Choroid plexus epithelial cell (primary cell): ENCODE measurements at places on chromosomes 13 and 19.
A peak's percentile ranks its signal among the peaks of the same experiment; 100 is the strongest.

DNA sequence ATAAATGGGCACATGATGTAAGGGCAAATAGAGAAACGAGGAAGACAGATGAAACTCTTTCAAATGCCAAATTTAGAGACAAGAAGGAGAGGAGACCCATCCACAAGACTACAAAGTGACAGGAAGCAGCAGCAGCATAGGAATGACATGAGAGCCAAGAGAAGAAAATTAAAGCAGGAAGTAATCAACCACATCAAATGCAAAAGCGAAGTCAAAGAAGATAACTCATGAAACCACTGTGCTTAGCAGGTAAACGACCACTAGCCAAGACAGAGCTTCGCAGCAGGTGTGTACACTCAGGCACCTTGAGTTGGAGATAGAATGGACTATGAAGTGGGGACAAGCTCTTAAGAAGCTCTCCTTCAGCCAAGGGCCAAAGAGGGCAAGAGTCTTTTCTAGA is 64.1 kb downstream of the KLF12 start:
- no peak for DNase-seq

DNA sequence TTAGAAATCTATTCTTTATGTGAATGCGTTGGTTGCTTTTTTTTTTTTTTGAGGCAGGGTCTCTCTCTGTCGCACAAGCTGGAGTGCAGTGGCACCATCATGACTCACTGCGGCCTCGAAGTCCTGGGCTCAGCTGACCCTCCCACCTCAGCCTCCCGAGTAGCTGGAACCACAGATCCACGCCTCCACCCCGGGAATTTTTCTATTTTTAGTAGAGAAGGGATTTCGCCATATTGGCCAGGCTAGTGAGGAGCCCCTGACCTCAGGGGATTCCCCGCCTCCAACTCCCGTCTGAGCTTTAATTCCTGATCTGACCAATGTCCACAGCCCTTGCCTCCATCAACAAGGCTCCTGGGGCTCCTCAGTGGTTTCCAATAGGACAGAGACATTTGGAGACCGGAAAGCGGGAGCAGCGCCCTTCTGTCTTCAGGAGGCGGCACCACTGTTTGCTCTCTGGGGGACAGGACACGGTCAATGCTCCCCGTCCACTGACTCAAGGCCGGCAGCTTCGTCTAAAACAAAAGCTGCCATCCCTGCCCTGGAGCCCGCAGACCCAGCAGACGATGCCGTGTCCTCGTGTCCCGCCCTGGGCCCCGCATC is 503 bp downstream of the TUBA3C start:
- no peak for DNase-seq

GRCh38 chr19:38032951-38033350 is 125.9 kb downstream of the SIPA1L3 start:
- peak; percentile 70 for DNase-seq

DNA sequence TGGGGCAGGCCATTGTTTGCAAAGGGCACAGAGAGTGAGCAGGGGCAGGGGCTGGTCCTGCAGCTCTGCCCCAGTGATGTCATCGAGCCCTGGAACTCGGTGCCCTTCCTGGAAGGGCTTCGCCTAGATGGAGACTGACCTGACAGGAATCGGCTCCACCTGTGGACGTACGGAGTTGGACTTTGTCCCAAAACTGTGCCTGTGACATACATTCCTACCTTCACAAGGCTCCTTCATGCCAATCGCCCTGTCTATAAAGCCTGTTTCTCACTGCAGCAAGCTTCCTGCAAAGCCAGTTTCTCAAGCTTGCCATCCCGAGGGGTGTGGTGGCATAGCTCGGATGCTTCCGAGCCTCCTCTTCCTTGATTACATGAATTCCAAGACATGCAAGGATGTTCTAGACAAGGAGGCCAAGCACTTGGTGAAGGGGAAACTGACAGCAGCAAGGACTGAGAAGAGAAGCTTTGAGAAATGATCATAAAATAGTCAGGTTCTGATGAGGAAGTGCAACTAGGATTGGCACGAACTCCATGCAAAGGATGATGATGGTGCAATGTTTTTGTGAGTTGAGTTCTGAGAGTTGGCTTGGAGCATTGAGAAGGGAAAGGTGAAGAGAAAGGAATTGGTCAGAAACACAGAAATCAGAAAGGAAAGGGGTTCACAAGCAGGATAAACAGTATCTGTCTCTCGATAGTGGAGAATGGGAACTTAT is 73.6 kb upstream of the STK24 start:
- DNase-seq: no peak

DNA sequence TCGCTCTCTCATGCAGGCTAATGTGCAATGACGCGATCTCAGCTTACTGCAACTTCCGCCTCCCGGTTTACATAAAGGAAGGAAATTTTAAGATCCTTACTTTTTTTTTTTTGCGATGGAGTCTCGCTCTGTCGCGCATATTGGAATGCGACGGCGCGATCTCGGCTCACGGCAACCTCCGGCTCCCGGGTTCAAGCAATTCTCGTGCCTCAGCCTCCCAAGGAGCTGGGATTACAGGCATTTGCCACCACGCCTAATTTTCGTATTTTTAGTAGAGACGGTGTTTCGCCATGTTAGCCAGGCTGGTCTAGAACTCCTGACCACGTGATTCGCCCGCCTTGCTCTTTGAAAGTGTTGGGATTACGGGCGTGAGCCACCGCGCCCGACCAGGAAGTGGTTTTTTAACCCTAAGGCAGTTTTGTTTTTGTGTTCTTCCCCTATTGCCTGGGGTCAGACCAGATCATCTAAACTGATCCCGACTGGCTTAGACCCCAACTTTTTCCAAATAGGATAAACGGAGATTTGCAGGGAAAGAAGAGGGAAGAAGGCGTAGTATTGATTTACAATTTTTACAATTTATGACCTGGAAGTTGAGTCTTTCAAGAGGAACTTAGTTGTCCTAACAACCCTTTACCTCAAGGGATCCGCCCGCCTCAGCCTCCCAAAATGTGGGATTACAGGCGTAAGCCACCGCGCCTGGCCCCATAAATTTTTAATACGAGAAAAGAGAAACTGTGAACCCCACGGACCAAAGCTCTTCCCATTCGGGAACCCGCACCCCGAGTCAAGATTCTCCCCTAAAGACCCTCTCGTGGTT is 142.0 kb downstream of the ZNF737 start:
- peak; percentile 71 for DNase-seq

DNA sequence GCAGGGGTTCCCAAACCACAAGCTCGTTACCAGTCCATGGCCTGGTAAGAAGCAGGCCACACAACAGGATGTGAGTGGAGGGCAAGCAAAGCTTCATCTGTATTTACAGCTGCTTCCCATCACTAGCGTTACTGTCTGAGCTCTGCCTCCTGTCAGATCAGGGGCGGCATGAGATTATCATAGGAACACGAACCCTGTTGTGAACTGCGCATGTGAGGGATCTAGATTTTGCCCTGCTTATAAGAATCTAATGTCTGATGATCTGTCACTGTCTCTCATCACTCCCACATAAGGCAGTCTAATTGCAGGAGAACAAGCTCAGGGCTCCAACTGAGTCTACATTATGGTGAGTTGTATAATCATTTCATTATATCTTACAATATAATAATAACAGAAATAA is 677.4 kb upstream of the SLITRK6 start:
- DNase-seq: no peak

DNA sequence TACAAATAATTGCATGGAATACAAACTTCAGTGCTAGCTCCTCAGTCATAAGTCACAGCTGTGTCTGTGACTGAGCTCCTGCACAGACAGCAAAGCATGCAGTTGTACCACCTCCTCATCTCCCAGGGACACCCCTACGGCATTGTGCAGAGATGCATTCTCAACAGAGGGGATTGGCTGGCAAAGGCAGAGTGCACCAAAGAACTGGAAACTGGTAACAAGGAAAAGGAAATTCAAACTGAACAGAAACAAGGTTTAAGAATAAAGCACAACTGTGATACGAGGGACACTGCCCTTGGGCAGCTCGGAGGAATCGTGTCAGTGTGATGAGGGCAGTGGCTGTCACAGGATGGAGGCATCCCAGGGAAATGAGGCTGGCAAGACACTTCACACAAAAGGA is 126.1 kb upstream of the SOX1 start:
- no peak for DNase-seq

- DNase-seq: no peak
Observed at GRCh38 chr19:325937-326565, 18.5 kb downstream of the MIER2 start.

DNA sequence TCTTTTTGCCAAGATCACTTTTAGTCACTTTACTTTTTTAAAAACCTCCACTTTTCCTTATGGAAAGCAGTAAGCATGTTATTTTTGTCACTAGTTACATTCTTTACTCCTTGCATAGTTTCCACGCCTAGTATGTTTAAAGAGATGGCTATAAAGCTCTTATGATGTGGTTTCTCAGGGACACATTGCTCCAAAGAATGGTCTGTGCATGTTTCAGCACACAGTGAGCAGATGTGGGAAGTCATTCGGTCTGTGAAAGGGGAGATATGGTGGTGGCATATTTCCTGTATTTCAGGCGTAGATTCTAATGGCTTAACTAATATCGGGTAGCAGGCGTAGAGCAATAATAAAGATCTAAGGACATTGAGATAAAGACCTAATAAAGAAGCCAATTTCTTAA is 180.7 kb downstream of the SLITRK6 start:
- DNase-seq: no peak

DNA sequence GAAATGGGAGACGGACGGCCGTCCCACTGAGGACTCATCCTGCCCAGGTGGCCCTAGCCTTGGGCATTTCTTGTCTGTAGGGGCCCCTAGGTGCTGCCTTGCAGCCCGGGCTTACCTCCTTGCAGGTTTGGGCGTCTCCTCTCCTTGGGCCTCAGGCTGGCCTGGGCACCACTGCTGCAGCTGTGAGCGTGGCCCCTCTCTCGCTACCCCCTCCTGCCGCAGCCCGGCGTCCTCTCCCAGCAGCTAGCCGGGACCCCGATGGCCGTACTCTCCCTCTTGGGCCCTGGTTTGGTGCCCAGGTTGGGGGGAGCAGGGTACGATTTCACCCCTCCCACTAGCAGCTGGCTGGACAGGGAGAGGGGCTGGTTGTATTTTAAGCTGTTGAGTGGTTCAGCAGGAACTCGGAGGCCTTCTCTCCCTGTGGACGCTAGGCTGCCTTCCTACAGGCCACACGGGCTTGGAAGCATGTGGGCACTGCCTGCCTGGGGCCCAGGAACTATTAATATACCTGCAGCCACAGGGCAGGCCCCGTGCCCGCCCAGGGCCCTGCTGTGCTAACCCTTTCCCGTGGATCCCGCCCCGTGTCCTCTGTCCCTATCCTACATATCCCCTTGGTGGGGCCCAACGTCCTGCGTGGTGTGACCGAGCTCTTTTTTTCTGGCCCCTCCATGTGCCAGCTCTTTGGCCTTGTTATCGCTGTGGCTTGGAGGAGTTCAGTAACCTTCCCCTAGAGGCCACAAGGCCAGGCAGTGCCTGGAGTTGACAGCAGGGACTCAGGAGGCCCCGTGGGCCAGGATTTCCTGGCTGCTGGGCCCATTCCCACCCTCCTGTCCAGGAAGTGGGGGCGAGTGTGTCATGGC is 11.7 kb downstream of the NDUFB7 start:
- no peak for DNase-seq

- peak; percentile 45 for DNase-seq
Observed at GRCh38 chr19:48271531-48272151, 1.8 kb downstream of the ZNF114 start.

DNA sequence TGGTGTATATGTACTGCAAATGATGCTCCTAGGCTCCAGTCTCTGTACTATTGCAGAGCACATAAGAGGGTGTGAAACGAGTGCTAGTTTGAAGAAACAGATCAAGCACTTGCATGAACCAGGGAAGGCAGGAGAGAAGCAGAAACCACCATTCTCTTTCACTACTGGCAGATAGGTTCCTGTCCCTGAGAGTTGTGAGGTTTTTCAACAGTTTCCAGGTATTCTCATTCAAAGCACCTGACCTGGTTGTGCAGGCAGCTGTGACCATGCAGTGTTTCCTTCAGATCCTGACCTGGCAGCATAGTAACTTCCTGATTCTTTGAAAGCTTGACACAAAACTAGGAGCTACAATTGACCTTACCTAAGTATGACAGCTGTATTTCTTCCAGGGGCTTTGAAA is 164.9 kb downstream of the UFM1 start:
- DNase-seq: no peak

GRCh38 chr13:45339867-45340266 is 1.1 kb downstream of the TPT1 start:
- no peak for DNase-seq

- no peak for DNase-seq
Observed at GRCh38 chr13:93292366-93292765, 65.8 kb downstream of the GPC6 start.

- DNase-seq: no peak
Observed at GRCh38 chr13:19185865-19186645, 4.4 kb upstream of the TUBA3C start.

DNA sequence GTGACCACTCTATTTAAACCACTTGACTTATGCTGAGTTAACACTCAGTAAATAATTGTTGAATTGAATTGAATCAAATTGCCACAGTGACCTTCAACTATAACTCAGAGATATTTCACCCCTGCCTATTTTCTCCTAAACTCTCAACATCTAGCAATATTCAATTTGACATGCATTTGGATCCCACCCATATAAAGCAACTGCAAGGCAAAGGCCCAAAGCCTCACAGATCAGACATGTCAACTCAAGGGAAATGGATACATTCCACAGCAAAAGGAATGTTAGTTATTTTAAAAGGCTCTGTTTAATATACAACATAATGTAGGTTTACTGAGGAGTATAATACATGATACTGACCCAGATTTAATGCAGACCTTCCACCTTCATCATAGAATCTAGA is 107.4 kb downstream of the KCTD12 start:
- DNase-seq: peak; percentile 68

- DNase-seq: no peak
Observed at GRCh38 chr19:10831987-10832938, 3.7 kb downstream of the TMED1 start.

DNA sequence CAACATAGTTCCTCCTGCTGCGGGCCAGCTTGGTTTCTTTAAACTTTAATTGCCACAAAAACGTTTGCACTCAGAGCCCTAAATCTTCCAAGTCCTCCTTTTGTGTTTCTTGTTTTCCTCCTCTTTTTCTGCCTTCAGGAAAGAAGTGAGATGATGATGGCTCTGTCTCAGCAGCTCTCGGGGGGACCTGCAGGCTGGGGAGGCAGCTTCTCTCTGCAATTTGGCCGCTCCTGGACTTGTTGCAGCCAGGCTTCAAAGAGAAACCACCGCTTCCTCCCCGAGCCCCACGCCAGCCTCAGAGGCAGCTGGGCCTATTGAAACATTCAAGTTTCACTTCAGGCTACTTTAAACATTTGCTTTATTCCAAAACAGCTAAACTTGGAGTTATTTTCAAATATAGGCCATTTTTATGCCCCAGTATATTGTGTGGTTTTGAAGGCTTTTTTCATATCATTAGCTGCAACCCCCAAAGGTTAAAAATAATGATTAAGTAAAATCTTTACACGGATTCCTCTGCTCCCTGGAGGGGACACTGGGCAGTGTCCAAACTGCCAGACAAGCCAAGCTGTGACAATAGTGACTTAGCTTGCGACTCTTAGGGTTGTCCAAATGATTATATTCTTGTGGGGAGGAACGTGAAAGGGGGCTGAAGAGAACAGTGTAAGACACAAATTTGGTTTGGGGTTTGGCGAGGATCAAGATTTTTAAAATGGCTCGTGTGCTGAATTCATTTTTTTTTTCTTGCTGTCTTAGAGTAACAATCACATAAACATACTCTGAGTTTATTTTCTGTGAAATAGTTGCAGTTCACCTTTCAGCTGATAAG is 330.8 kb downstream of the DLEU7 start:
- DNase-seq: peak; percentile 66

GRCh38 chr19:28764066-28764465 is 448.9 kb downstream of the UQCRFS1 start:
- no peak for DNase-seq

- DNase-seq: no peak
Observed at GRCh38 chr13:61722119-61722518, 306.5 kb upstream of the PCDH20 start.

GRCh38 chr13:84025824-84026223 is 143.6 kb upstream of the SLITRK1 start:
- DNase-seq: no peak
